Activated CD4-positive, alpha-beta T cell treated with anti-CD3 and anti-CD28 coated beads, Interleukin-2, amount 50 U/mL, for 4 hours (primary cell): ENCODE measurements at places on chromosomes 7 and 10.

- DNase-seq = no peak
These were observed 66.5 kb downstream of the RAB11FIP2 start for GRCh38 chr10:117980216-117980615.

DNA sequence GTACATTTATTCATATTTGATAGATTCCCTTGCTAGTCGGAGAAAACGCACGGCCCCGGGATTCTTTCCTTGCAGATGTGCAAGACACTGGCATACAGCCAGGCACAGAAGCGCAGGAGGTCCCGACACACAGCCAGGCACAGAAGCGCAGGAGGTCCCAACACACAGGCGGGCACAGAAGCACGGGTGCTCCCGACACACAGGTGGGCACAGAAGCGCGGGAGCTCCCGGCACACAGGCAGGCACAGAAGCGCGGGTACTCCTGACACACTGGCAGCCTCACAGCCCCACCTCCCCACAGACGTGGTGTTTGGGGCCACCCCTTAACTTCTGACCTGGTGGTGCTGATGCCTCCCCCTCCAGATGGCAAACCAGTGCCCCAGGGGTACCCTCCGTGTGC is 237.3 kb downstream of the ZMYND11 start:
- no peak for DNase-seq

- DNase-seq = no peak
These were observed 4.6 kb upstream of the MYH16 start for GRCh38 chr7:99267841-99268576.

DNA sequence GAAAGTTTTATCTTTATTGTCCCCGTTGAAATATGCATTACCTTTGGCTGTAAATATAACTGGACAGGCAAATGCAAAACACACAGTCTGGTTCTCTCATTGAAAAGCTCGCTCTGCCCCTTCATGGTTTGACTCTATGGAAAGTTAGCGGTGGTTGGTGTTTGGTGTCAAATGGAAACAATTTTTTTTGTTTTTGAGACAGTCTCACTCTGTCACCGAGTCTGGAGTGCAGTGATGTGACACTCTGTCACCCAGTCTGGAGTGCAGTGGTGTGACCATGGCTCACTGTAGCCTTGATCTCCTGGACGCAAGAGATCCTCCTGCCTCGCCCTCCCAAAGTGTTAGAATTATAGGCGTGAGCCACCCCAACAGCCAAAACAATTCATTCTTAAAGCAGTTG is 149.7 kb downstream of the LRRC4 start:
- DNase-seq = no peak

DNA sequence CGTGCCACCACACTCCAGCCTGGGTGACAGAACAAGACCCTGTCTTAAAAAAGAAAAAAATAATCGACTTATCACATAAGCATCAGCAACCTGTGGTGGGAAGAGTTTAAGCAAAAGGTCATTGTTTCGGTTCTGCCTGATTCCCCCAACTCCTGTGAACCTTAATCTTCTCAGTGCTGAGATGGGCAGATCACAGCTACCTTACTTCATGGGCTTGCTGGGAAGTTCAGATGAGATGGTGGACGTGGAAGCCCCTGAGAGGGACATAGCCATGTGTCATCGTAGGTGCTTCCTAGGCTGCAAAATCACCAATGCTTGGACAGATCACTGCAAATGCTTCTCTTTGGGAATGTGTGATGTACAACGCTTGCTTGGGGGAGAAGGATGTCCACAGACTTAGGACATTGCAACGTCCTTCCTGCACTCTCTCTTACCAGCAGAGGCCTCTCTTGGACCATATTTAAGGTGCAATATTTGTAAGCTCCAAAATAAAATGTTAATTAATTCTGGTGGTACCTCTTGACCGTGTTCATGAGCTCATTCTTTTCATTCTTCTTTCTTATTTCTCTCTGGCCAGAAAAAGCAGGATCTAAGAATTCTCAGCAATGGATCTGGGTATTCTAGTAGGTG is 8.6 kb downstream of the GJD4 start:
- no peak for DNase-seq

GRCh38 chr7:22476824-22477223 is 23.2 kb downstream of the STEAP1B start:
- DNase-seq = no peak

GRCh38 chr10:48431871-48432270 is 125.4 kb downstream of the MAPK8 start:
- no peak for DNase-seq

- DNase-seq = no peak
These were observed at the start of gene CNTNAP2 for GRCh38 chr7:146116521-146117222. CNTNAP2 (plus strand) TSS chr7:146116801; CDS start chr7:146116877, 76 bp downstream.

DNA sequence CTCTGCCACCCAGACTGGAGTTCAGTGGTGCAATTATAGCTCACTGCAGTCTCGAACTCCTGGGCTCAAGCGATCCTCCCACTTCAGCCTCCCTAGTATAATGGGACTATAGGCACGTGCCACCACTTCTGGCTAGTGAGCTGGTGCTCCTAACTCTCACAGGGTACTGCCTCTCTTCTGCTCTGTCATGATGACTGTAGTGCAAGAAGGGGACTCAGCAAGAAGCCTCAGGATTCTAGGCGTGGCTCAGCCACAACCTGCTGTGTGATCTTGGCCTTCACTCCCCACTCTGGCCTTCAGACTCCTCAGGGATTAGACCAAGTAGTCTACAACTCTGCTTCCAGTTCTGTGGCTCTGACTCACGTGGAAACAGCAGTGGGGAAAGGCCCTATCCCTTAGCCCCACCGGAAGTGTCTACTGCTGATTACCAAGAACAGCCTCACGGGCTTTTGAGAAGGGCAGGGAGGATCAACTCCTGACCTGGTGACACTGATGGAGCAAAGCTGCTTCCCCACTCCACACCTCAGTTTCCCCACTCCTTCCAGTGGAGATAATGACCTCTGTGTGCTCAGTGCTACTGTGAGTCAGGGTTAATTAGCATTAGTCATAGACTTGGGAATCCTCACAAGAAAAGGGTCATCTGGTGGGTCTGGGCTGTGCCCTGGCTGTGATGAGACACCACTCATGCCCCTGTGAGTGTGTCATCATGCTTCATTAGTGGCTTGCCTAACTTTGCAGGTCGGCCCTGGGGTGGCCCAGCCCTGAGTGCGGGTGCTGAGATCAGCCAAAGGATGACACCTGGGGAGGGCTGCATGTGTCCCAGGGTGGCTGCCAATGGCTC is 41.1 kb downstream of the ZC3HC1 start:
- DNase-seq = no peak

- DNase-seq = no peak
These were observed 129.8 kb upstream of the PPP1R3A start for GRCh38 chr7:114048386-114049235.

- DNase-seq = no peak
These were observed 10.4 kb downstream of the TAX1BP1 start for GRCh38 chr7:27750316-27750715.

- DNase-seq = no peak
These were observed 42.7 kb upstream of the SEMA3D start for GRCh38 chr7:85229544-85229943.

GRCh38 chr10:86316274-86316835 is 50.2 kb downstream of the GRID1 start:
- no peak for DNase-seq

- DNase-seq = no peak
These were observed 200.1 kb downstream of the SDHAF3 start for GRCh38 chr7:97317575-97317974.

GRCh38 chr7:43363035-43363791 is 219.7 kb upstream of the STK17A start:
- no peak for DNase-seq

DNA sequence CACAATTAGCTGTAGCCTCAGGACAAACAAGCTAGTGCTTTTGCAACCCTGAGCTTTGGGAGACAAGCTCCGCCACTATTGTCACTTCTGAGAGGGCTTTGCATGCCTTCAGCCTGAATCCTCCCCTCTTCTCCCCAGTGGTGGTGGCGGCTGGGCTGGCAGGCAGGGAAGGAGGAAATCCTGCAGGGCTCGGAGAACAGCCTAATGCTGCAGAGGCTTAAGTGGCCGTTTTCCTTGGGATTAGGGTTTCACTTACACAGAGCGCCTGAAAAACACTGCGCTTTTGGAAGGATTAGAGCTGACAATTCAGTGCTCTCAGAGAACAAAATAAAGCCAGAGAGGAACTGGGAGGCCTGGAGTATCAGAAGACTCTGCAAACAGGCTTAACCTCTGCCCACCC is 71.3 kb downstream of the PAX2 start:
- DNase-seq = no peak

DNA sequence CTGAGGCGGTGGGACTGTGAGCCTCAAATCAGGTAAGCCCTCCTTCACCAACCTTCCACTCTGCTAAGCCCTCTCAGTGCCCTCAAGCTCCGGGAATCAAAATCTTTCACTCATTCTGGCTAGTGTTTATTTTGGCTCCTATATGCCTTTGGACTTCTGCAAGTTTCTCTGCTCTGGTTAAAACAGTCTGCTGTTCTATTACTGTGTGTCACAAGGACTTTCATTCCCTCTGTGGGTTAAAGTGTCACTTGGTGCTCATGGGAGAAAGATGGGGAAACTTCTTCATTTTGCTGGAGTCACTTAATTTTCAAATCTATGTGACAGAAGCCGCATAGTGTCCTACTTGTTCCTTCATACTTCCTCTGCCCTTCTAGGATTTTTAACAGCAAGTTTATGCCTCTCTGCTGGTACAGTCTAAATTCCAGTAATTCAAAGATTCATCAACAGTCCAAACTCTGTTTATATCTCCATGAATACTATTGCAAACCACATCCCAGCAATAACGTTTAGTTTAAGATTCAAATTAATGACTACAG is 61.3 kb downstream of the CD36 start:
- DNase-seq = no peak

- no peak for DNase-seq
These were observed 210.1 kb downstream of the TNS3 start for GRCh38 chr7:47371733-47372368.

GRCh38 chr10:18647945-18648344 is 3.4 kb downstream of the NSUN6 start:
- DNase-seq = no peak

DNA sequence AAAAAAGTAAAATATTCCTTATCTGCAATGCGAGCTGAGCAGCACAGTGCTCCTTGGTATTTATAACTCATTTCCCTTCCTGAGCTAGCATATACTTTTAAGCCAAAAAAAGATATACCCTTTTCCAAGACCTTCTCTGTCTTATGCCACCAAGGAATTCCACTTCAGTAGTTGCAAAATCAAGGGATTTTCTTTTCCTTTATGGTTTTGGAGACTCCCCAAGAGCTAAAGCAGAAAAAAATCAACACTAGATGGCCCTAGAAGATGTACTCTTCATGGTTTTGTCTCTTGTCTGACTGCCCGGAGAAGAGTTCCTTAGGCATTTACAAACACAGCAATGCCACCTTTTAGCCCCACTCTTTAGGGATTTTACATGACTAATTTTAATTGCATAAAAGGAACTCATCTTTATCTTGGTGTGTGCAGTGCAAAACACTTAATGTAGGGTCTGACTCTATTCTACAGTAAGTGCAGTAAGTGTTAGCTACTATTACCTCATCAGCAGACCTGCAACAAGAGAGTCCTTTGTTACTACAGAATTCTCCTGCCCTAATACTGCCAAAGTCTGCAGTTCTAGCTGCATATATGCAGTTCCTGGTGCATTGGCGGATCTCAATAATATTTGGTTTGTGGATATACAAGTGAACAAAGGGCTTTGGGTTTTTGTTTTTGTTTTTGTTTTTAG is 443.3 kb downstream of the GFRA1 start:
- DNase-seq = no peak

- no peak for DNase-seq
These were observed 63.5 kb downstream of the DNAJB6 start for GRCh38 chr7:157400171-157400860.

DNA sequence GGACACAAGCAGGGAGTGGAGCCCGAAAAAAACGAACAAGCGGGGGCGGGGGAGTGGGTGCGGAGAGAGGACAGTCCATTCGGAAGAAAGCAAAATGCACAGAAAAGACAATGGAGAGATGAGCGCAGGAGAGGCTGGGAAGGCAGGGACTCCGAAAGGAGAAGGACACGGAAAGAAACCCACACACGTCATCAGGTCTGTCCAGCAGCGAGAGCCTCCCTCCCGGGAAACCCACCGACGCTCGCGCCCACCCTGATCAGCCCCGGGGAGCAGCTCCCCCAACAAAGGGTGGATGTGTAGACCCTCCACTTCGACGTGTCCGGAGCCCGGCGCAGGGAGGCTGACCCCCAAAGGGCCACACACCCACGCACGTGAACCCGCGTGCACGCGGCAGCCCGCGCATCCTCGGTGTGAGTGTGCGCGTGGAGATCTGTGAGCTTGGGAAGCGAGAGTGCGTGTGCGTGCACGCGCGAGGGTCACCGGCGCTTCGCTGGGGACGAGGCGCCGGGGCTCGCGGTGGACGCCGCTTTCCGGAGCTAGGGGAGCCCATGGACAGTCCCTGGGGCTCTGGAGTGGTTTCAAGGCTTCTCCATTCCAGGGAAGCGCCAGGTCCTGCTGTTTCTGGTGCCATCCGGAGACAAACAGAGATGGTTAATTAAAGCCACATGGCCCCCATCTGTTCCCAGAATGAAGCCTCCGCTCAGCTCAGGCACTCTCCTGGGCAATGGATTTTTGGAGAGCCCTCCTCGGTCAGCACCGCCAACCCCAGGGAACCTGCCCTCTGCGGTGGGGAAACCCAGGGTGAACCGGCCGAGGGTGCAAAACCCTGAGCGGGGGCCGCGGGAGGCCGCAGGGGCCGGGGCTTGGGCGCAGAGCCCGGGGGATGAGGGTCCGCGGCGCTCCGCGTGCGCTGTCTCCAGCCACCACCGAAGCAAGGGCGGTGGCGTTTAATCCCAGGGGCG is 916 bp downstream of the LAMB1 start:
- DNase-seq = no peak

DNA sequence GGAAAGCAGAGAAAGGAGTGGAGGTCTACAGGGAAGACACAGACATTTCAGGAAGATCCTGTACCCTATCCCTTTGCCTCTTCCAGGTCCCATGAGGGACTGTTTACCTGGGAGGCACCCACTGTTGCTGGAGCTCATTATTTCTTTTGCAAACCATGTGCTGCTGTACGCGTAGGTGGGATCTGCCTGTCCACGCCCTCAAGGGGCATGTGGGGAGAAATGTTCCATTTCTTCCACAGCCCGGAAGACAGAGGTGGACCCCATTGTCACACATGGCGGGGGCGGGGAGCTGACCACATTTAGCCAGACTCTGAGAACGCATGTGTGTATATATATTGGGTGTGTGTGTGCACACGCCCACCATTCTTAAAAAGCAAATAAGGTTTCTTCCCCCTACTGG is 2.0 kb downstream of the PLXNA4 start:
- no peak for DNase-seq

GRCh38 chr10:34845070-34845469 is 30.0 kb upstream of the PARD3 start:
- DNase-seq = no peak

- no peak for DNase-seq
These were observed 146.7 kb downstream of the DNAJB6 start for GRCh38 chr7:157483515-157483914.

GRCh38 chr7:4720225-4720624 is 38.1 kb downstream of the FOXK1 start:
- DNase-seq = no peak

GRCh38 chr7:69826283-69826682 is 228.0 kb downstream of the AUTS2 start:
- no peak for DNase-seq
